Suprapubic skin (tissue), 4 donors: ENCODE measurements at places on chromosomes 11 and 22. TPM values are rescaled to one million over a fixed set of nuclear protein-coding genes. Genes with fewer than 3 reads are reported as not detected.

OR4D5 gene
- total RNA-seq: not detected

MAP6 gene
- total RNA-seq: 5.6 TPM

DRICH1 gene
- not detected for total RNA-seq

INS gene
- total RNA-seq: not detected

NLRP10 gene
- 68.0 TPM for total RNA-seq

PPFIA1 gene
- total RNA-seq: 34.9 TPM

MLC1 gene
- 0.81 TPM for total RNA-seq

KCTD14 gene
- total RNA-seq: 3.7 TPM

TH gene
- total RNA-seq: 0.34 TPM

CALCA gene
- not detected for total RNA-seq

GGTLC3 gene
- not detected for total RNA-seq

PPP2R5B gene
- 26.1 TPM for total RNA-seq

NXPE2 gene
- not detected for total RNA-seq

PKNOX2 gene
- total RNA-seq: 8.2 TPM

GRCh38 chr11:122691549-122692150 lies 36.1 kb downstream of the UBASH3B start:
- DNase-seq: no peak
- no peak overlapping the region for H3K27ac ChIP-seq
- H3K4me1 ChIP-seq: peaks cover 5% of the 10 kb centered on the region
- H3K36me3 ChIP-seq: no peaks in the 10 kb centered on the region

GRCh38 chr11:6248248-6248647 lies 9.4 kb downstream of the CNGA4 start:
- no peak overlapping the region for H3K27ac ChIP-seq
- no peak for DNase-seq
- no peak overlapping the region for H3K4me3 ChIP-seq
- H3K27me3 ChIP-seq: no peaks in the 10 kb centered on the region
- no peaks in the 10 kb centered on the region for H3K36me3 ChIP-seq
- peaks cover 23% of the 10 kb centered on the region for H3K4me1 ChIP-seq

- H3K27me3 ChIP-seq: peaks cover 8% of the 10 kb centered on the region
- no peak overlapping the region for H3K27ac ChIP-seq
- no peaks in the 10 kb centered on the region for H3K36me3 ChIP-seq
- peaks cover 10% of the 10 kb centered on the region for H3K4me1 ChIP-seq
These were observed 31.5 kb upstream of the SLC22A12 start for GRCh38 chr11:64559351-64560138.

DNA sequence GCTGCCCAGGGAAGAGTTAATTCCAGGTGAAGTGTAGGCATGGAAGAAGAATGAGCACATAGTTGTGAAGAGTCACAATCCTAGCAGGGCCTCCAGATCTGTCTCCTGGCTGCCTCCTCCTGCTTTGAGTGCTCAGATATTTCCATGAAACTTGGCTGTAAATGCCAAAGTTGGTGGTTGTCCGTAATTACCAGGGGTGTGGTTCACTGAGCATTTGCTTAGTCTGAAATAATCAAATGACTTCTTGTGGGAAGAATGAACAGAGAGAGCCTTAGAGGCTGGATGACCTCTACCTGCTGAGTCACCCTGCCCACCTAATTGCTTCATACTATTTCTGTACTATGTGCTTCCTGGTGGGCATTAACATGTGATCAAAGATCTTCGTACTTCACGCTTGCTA lies 50.9 kb downstream of the APIP start:
- H3K4me3 ChIP-seq: no peak overlapping the region
- no peak overlapping the region for H3K27ac ChIP-seq
- peaks cover 20% of the 10 kb centered on the region for H3K4me1 ChIP-seq

GRCh38 chr11:6419009-6419631 lies at the start of gene APBB1:
Gene APBB1 (minus strand): TSS chr11:6419094. CDS start chr11:6411347, 7,747 bp downstream.
- H3K4me3 ChIP-seq: peak within 1 kb of the TSS; percentile 98
- peak within 1 kb of the TSS; percentile 89 for H3K27ac ChIP-seq
- H3K27me3 ChIP-seq: no peaks in the 10 kb centered on the region
- H3K36me3 ChIP-seq: no peaks in the 10 kb centered on the region
- DNase-seq: peak; percentile 73

DNA sequence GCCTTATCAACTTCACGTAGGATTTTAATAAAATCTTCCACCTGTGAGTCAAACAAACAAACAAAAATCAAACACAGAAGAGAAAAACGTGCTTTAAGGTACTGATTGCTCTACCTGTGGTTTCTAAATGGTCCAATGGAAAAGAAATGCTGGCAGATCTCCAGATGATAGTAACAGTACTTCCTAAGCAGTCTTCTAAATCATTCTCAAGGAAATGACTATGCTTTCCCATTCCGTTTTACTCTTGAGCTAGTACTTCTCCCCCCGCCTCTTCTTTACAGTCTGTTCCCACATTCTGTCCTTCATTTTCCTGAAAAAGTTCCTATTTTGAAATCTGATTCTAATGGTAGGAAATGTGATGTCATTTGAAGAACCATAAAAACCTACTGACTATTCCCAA lies 25.4 kb downstream of the SAAL1 start:
- no peak overlapping the region for H3K4me3 ChIP-seq
- H3K36me3 ChIP-seq: peaks cover 40% of the 10 kb centered on the region
- H3K27ac ChIP-seq: no peak overlapping the region
- H3K27me3 ChIP-seq: no peaks in the 10 kb centered on the region
- DNase-seq: no peak

DNA sequence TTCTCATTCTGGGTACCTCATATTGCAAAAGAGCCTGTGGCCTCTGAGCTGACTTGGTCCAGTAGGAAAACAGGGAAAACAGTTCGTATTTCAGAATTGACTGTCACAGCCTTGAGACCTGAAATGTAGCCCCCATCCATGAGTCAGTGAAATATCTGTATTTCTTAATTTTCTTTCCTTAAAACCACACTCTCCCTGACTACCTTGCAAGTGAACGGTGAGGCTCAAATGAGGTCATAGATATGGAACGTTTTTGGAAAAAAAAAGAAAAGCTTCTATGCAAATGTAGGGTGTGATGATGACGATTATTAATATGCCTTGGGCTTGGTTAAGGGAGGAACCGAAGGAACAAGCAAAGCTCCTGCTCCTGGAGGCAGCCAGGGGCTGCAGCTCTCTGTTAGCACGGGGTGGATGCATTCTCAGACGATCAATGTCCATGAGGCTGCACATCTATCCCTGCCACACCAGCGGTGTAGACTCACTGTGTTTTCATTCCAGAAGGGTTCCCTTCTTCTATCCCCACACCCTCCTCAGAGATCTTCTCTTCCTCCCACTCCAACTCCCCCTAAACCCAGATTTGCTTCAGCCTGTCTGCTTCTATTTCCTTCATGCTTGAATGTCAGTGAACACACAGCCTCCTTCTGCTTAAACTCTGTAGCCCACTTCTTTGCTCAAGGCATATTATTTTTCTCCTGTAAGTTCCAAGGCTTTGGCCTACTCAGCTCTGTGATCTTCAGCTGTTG lies 29.2 kb upstream of the SCN3B start:
- no peaks in the 10 kb centered on the region for H3K36me3 ChIP-seq
- no peak for DNase-seq
- H3K27me3 ChIP-seq: no peaks in the 10 kb centered on the region
- no peak overlapping the region for H3K4me3 ChIP-seq
- no peak overlapping the region for H3K27ac ChIP-seq
- H3K4me1 ChIP-seq: no peaks in the 10 kb centered on the region

DNA sequence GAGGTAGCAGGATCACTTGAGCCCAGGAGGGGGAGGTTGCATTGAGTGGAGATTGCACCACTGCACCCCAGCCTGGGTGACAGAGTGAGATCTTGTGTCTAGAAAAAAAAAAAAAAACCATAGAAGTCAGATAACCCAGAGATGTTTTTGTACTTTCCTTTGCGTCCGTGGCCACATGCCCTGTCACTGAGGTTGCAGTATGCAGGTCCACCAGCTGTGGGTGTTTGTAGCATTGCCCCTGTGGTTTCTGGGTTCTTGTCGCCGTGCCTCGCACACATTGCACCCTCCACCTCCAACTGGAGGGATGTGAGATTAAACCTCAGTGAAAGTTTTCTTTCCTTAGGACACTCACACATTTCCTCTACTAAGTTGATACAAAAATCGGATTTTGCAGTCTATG lies 70.3 kb downstream of the TNRC6B start:
- H3K4me1 ChIP-seq: peaks cover 7% of the 10 kb centered on the region
- peaks cover 9% of the 10 kb centered on the region for H3K36me3 ChIP-seq
- H3K27me3 ChIP-seq: no peaks in the 10 kb centered on the region
- no peak for DNase-seq
- no peak overlapping the region for H3K27ac ChIP-seq

- no peak for DNase-seq
- peaks cover 44% of the 10 kb centered on the region for H3K4me1 ChIP-seq
- peak overlapping the region; percentile 34 for H3K27ac ChIP-seq
- H3K4me3 ChIP-seq: no peak overlapping the region
- H3K36me3 ChIP-seq: no peaks in the 10 kb centered on the region
These were observed 122.1 kb upstream of the TTC12 start for GRCh38 chr11:113192121-113192925.

DNA sequence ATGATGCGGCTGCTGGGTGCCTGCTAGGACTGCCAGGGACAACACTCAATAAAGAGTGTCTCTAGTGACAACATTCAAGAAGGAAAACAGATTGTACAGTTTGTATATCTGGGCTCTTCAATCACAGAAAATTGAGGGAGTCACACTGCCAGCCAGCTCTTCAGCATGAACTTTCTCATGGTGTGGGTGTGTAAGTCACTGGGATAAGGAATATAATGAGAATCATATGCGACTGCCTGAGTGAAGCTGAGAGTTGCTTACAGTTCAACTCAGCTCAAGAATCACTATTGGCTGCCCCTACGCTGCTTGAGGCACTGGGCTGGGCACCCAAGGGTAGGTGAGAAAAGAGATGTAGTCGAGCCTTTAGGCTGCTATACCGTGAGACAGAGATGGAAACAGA lies 328.1 kb upstream of the PITPNB start:
- peaks cover 8% of the 10 kb centered on the region for H3K4me1 ChIP-seq
- no peak overlapping the region for H3K27ac ChIP-seq
- no peak for DNase-seq
- no peaks in the 10 kb centered on the region for H3K27me3 ChIP-seq
- no peak overlapping the region for H3K4me3 ChIP-seq

- no peak for DNase-seq
- H3K4me3 ChIP-seq: no peak overlapping the region
- H3K4me1 ChIP-seq: no peaks in the 10 kb centered on the region
These were observed 2216.6 kb upstream of the RAG2 start for GRCh38 chr11:38814670-38815069.

- DNase-seq: no peak
- peaks cover 7% of the 10 kb centered on the region for H3K36me3 ChIP-seq
- H3K27ac ChIP-seq: peak overlapping the region; percentile 98
- H3K4me3 ChIP-seq: peak overlapping the region; percentile 90
- H3K4me1 ChIP-seq: peaks cover 39% of the 10 kb centered on the region
- no peaks in the 10 kb centered on the region for H3K27me3 ChIP-seq
These were observed 1.2 kb downstream of the TOB2 start for GRCh38 chr22:41445129-41446056.

GRCh38 chr11:119380827-119381180 lies 686 bp downstream of the USP2 start:
- no peak for DNase-seq
- peak overlapping the region; percentile 44 for H3K4me3 ChIP-seq
- no peaks in the 10 kb centered on the region for H3K27me3 ChIP-seq
- H3K27ac ChIP-seq: peak overlapping the region; percentile 8
- H3K4me1 ChIP-seq: peaks cover 24% of the 10 kb centered on the region

DNA sequence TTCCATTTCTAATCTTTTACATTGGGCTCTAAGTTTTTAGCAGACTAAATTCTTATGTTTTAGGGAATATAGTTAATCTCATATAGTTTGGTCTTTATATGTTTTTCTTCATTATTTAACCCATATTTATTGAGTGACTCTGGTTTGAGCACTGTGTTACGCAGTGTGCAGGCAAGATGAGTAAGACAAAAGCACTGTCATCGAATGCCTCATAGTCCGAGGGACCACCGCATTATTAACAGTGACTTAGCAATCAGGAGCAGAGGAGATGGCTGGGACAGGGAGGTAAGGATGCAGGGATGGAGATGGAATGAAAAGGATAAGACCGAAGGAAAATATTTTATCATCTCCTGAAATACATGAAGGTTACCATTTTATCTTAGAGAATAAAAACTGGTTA lies 65.2 kb upstream of the CTSC start:
- DNase-seq: no peak
- H3K36me3 ChIP-seq: no peaks in the 10 kb centered on the region
- no peaks in the 10 kb centered on the region for H3K27me3 ChIP-seq
- H3K27ac ChIP-seq: no peak overlapping the region
- H3K4me3 ChIP-seq: no peak overlapping the region

DNA sequence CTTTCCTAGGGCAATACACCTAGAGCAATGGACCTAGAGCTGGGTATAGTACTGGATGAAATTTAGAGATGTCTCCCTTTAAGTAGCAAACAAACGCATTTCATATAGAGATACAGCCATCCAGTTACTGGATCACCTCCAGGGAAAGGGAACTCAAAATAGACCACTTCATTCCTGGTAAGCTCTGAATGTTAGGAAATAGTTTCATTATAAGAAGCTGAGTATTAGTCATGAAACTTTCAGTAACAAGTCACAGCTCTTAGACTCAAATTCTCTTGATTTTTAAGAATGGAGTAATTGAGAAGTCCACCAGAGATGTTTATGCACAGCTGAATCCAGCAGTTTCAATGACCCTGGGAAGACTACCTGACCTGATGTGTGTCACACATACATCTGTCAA lies 221.9 kb downstream of the FAM76B start:
- H3K4me3 ChIP-seq: no peak overlapping the region
- no peak for DNase-seq
- no peaks in the 10 kb centered on the region for H3K27me3 ChIP-seq
- H3K36me3 ChIP-seq: no peaks in the 10 kb centered on the region

GRCh38 chr22:24089951-24090350 lies 78.8 kb downstream of the CABIN1 start:
- no peaks in the 10 kb centered on the region for H3K27me3 ChIP-seq
- no peaks in the 10 kb centered on the region for H3K4me1 ChIP-seq
- H3K36me3 ChIP-seq: peaks cover 89% of the 10 kb centered on the region
- no peak overlapping the region for H3K4me3 ChIP-seq
- DNase-seq: peak; percentile 47
- H3K27ac ChIP-seq: no peak overlapping the region

- H3K36me3 ChIP-seq: no peaks in the 10 kb centered on the region
- H3K27me3 ChIP-seq: peaks cover 93% of the 10 kb centered on the region
- peaks cover 12% of the 10 kb centered on the region for H3K4me1 ChIP-seq
- H3K27ac ChIP-seq: no peak overlapping the region
- DNase-seq: no peak
These were observed 2.5 kb downstream of the PNPLA5 start for GRCh38 chr22:43889201-43889859.
